CD4-positive, alpha-beta T cell treated with Interleukin-2 at 100 ng/mL for 4 hours (primary cell): ENCODE measurements at places on chromosomes 1 and 21.
A peak's percentile ranks its signal among the peaks of the same experiment; 100 is the strongest.

GRCh38 chr1:186327331-186327730 lies 47.7 kb downstream of the TPR start:
- no peak for DNase-seq

GRCh38 chr1:2431518-2431917 lies 19.2 kb upstream of the PEX10 start:
- DNase-seq = no peak

DNA sequence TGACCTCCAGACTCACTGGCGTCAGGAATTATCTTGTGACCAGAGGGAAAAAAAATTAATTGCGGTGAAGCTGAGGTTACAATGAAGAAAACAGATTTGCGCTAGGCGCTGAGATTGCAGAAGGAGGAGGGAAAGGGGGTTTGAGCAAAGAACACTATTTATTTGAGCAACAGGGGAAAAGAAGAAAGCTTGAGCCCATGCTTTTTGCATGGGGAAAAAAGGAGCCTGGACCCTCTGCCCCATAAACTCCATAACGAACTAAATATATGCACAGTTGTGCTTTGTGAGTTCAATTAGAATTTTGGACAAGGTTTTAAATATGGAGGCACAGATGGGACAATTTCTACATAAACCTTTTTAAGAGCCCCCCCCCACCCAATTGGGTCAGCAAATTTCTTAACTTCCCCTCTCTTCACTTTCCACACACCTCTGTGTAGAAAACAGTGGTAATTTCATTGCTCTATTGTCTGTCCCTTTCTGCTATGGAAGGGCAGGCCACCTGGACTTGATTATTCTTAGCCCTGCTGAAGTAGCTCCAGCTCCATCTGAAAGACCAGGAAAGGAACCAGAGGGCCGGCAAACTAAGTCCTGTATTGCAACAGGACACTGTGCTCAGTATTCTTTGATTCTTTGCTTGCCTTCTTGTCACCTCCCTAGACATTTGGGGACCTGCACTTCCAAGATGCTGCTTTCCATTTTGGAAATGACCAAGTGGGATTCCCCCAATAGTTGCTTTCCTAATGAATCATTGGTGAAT lies 862 bp upstream of the ID3 start:
- DNase-seq = no peak

- no peak for DNase-seq
These were observed 148.6 kb downstream of the NCAM2 start for GRCh38 chr21:21146587-21147373.

DNA sequence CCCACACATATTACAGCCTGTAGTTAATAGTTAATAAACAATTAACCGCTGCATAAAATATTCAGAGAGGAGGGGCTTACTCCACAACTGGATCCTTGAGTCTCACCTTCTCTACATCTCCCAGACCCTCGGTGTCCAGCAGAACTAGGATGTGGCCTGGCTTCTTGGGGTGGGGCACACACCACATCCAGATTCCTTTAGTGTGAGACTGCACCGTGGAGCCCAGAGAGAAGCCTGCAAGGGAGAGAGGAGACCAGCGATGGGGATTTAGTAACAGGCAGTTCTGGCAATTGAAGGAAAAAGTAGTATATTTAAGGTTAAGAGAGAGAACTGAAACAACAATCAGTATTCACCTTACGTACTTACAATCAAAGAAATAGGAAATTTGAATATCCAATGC lies 4.9 kb downstream of the GBP1 start:
- no peak for DNase-seq

DNA sequence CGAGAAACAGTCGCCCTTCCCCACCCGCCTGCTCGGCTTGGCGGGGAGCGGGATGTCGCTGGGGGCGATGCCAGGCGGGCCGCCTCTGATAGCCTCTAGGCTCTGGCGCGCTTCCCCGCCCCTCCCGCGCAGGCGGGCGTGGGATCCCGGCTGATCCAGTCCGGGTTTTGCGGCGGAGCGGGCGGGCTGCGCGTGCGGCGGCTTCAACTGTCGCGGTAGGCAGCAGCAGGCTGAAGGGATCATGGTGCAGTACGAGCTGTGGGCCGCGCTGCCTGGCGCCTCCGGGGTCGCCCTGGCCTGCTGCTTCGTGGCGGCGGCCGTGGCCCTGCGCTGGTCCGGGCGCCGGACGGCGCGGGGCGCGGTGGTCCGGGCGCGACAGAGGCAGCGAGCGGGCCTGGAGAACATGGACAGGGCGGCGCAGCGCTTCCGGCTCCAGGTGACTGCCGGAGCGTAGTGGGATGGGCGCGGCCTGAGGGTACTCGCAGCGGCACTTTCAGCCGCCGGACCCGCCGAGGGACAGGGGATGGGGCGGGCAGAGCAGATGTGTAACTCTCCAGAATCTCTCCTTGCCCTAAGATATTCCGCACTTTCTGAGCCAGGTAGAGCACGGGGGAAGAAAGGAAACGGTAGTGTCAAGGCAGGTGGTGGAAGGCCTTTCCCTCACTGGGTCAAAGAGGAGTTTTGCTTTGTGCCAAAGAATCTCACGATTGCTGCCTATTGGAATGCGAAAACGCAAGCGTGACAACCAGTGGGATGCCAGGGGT lies at the start of gene FAAH:
Gene FAAH, plus strand, starts transcription at position 210 of the 764 bp plus-strand sequence. Its CDS starts 32 bp downstream, at position 242.
- peak; percentile 40 for DNase-seq

- DNase-seq = no peak
These were observed 33.5 kb downstream of the USP24 start for GRCh38 chr1:55181666-55182065.

GRCh38 chr1:19044975-19045831 lies 88.7 kb upstream of the IFFO2 start:
- peak; percentile 4 for DNase-seq

DNA sequence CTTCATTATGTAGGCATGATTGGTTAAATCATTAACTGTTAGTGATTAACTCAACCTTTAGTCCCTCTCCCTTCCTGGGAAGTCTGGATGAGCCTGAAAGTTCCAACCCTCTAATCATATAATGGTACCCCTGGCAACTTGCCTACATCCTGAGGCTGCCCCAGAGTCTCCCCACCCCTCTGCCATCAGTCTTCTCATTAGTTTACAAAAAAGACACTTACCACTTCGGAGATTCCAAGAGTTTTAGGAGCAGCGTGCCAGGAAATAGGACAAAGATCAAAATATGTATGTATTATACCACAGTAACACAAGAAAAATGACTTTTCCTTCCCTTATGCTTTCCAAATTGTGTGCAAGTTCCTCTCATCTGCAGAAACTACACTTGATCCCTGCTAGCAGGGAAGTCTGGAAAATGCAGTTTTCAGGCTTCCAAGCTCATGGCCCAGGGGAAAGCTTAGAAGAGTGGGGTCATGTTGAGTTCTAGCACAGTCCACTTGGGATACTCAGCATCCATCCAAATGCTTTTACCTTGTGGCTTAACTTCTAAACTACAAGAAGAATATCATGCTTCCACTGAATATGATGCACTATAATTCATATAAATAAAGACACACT lies 64.6 kb upstream of the PPIH start:
- DNase-seq = no peak

DNA sequence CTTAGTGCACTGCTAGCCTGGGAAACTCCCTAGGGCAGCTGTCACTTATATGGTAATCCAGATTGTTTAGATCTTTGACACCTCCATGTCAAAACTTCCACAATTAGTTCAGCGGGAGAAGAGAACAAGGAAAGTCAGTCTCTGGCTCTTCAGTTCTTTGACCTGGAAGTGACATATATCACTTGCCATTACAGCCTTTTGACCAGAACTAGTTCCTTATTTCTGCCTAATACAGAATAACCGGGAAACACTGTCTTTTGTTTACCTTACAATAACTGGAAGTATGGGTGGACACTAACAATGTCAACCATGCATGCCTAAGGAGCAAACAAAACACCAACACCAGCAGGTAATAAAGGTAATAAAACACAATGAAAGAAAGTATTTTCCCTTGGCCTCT lies 68.3 kb downstream of the C4BPA start:
- no peak for DNase-seq

GRCh38 chr21:18588001-18588662 lies 184.5 kb upstream of the TMPRSS15 start:
- DNase-seq = no peak

DNA sequence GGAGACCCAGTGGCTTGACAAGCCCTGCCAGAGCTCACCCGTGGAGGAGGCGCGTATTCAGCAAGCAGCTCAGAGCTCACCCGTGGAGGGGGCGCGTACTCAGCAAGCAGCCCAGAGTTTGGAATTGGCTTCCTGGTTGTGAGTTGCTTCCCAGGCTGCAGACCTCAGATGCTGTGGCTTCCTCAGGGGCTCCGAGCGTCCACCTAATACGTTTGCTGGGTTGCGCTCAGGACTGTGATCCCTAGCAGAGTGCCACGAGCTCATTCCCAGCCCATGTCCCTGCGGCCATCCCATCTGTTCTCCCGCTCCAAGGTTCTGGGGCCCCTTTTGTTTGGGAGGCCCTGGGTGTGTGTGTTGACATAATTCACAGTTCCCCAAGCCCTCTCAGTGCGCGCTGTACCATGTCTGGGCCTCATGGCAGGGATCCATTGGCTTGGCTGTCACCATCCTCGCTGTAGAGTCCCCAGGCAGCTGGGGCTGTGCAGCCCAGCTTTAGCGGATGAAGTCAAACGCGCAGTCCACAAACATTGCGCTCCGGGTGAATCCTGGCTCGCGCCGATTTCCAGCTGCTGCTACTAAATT lies 3.6 kb downstream of the AJAP1 start:
- DNase-seq = no peak

GRCh38 chr1:95679262-95679661 lies 445.3 kb downstream of the RWDD3 start:
- no peak for DNase-seq

- DNase-seq = no peak
These were observed 56.9 kb downstream of the ATP1A1 start for GRCh38 chr1:116429821-116430374.

- DNase-seq = no peak
These were observed 34.9 kb downstream of the ATP1B1 start for GRCh38 chr1:169141356-169141755.

DNA sequence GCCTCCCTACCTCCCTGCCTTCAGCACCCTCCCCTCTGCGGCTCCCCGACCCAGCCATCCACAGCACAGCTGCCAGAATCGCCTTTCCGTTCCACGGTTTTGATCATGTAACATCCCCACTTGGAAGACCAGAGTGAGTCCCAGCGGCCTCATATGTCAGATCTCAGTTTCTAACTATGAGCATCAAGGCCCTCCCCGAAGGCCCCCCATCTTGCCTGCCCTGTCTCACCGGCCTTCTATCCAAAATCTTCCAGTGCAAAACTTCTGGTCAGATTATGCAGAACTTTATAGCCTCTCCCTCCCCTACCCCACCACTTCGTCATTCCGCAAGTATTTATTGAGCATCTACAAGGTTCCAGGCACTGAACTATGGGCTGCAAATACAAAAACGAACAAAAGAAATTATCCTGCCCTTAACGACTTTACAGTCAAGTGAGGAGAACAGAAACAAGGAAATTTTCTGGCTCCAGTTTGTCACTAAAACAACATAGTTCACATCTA lies 20.3 kb upstream of the LMX1A start:
- no peak for DNase-seq
